Lung (tissue), 17 donors: ENCODE measurements at places on chromosomes 1 and 21. TPM values are rescaled to one million over a fixed set of nuclear protein-coding genes. Genes with fewer than 3 reads are reported as not detected.

Gene ZNF362
- 35.0 TPM for total RNA-seq

Gene GPR52
- total RNA-seq = 2.6 TPM

- DNase-seq = no peak
- H3K27ac ChIP-seq = no peak overlapping the region
- H3K27me3 ChIP-seq = no peaks in the 10 kb centered on the region
- no peaks in the 10 kb centered on the region for H3K36me3 ChIP-seq
Observed at GRCh38 chr1:89098857-89099256, 27.1 kb downstream of the GBP2 start.

GRCh38 chr1:192805832-192806323 lies 3.0 kb upstream of the RGS2 start:
- H3K36me3 ChIP-seq = no peaks in the 10 kb centered on the region
- peak; percentile 60 for DNase-seq
- no peak overlapping the region for H3K27ac ChIP-seq
- no peaks in the 10 kb centered on the region for H3K27me3 ChIP-seq

DNA sequence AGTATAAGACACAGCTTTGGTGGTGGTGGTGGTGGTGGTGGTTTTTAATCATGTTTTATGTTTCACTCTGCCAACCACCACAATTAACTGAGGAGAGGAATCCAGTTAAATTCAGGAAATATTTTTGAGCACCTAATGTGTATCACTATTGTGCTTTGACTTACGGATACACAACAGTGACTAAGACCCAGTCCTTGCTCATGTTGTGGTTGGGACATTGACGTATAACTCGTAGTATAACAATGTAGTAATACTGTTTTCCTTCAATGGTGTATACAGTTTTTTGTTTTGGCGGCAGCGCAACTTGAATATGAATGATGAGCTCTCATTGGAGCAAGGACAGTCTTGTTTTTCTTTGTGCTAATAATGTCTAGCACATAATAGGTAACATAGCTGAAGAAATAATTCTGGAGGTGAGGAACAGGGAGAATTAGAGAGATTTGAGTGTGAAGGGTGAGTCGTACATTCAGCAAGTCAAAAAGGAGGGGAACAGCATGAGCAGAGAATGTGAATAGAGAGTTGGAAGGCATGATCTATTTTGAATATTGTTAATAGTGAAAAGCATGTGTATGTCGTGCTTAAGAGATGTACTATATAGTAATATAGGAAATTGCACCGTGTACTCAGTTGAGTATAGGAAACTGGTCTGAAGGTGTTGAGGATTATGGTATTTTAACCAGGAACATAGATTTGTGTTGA lies 5.5 kb downstream of the CACYBP start:
- no peak for DNase-seq
- H3K36me3 ChIP-seq = peaks cover 16% of the 10 kb centered on the region
- H3K4me3 ChIP-seq = no peak overlapping the region

DNA sequence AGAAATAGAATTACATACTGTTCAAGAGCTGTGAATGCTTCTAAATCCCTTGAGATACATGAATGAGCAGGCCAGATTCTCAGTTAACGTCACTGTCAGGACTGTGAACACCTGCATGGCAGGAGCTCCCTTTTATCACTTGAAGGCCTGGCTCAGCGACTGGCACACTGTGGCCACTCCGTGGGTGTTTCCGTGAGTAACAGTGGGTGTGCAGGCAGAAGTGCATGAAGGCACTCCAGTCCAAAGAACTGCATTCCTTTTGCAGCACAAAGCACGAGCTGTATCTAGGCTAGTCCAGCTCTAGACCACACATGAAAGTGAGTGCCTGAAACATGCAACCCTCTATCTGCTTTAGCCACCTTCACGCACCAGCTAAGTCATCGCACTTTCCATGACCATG lies 9.6 kb upstream of the SIM2 start:
- peaks cover 21% of the 10 kb centered on the region for H3K27me3 ChIP-seq
- no peak for DNase-seq
- no peak overlapping the region for H3K4me3 ChIP-seq
- H3K36me3 ChIP-seq = no peaks in the 10 kb centered on the region
- no peak overlapping the region for H3K27ac ChIP-seq
